ENCODE measurements at places on chromosomes 3 and 15.

DNA sequence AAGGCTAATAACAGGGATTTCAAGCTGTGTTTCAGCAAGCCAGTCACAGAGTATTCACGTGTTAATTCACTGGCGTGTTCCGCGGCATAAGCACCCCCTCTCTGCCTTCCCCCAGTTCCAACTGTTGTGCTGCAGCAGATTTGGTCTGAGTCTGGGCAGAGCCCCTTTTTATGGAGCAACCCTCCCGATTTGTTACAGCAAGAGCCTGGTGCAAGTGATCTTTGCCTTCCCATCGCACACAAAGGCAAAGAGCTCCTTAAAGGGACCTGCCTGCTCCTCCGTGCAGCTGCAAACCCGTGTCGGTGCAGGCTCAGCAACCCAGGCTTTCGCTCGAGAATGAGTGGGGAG, 170.5 kb downstream of the KCNAB1 start:
- no peak for DNase-seq

GRCh38 chr15:89936051-89936785, 23.5 kb upstream of the ARPIN start:
- no peak for DNase-seq

- no peak for DNase-seq
Observed at GRCh38 chr15:34001536-34001935, 33.2 kb downstream of the CHRM5 start.

DNA sequence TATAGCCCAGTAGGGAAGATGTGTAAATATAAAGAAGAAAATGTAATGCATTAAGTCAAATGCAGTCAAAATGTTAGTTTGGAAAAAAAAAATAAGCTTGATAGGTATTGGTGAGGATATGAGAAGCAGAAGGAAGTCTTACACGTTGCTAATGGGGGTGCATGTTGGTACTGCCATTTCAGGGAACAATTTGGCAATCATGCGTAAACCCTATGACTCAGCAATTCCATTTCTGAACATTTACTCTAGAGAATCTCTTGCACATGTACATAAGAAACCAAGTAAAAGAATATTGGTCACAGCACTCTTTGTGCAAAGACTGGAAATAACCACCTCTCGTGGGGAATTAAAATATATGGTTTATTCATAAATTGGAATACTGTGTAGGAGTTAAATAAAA, 35.5 kb upstream of the TIMP4 start:
- DNase-seq: no peak

DNA sequence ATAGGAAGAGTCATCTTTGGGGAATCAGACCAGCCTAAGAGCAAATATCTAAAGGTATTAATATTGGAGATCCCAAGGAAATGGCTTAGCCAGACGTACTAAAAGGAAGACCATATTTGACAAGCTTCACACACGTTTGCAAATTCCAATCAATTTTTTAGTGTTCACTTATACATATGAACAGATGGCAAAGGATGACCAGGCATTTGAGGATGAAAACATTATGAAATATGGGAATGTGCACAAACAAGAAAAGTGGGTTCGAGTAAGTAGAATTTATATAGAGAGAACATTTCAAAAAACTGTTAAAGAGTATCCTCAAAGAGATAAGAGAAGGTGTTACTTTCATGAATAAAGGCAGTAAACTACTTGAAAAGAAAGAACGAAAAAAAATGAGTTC, 25.9 kb upstream of the CRYBG3 start:
- DNase-seq: no peak

GRCh38 chr3:138078901-138079344, 36.5 kb downstream of the DZIP1L start:
- no peak for DNase-seq

GRCh38 chr3:101938262-101938847, 89.0 kb downstream of the NFKBIZ start:
- no peak for DNase-seq

DNA sequence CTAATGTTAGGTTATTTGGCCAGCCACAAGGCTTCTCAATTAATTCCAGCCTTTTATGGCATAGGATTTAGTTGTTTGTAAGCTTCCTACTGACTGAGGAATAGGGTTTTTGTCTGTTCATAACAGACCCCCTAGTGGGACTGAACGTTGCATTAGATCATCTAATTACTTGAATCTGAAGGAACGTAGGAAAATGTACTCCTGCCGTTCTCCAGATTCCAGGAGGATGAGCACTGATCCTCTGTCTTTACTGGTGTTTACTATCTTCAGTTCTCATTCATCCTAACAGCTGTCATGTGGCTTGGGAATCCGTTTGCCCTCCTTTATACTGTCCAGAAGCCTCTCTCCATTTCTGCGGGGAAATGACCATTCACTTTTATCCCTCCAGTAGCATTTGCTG, 52.7 kb downstream of the RAD54L2 start:
- DNase-seq: no peak

- DNase-seq: no peak
Observed at GRCh38 chr15:92949604-92950249, 49.6 kb downstream of the CHD2 start.

- DNase-seq: no peak
Observed at GRCh38 chr15:87394676-87395075, 861.9 kb downstream of the NTRK3 start.

DNA sequence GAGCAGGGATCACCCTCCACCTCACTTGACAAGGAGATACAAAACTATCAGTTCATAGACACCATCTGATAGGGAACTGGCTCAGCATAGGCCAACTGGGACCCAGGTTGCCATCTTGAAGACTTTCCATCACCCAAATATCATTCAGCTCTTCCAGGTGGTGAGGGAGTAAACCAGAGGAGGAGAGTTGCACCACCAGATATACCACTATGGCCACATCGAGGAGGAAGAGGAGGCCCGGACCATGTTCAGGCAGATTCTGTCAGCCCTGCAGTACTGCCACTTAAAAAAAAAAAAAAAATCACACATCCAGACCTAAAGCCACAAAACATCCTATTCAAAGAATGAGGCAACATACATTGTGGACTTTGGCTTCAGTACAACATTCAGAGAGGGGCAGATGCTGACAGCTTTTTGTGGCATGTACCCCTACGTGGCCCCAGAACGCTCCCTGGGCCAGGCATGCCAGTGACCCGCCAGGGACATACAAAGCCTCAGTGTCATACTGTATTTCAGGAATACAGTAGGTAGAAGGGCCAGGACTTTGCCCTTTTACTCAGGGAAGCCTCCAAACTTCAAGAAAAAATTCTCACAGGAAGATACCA, 18.4 kb upstream of the EMC3 start:
- DNase-seq: no peak

DNA sequence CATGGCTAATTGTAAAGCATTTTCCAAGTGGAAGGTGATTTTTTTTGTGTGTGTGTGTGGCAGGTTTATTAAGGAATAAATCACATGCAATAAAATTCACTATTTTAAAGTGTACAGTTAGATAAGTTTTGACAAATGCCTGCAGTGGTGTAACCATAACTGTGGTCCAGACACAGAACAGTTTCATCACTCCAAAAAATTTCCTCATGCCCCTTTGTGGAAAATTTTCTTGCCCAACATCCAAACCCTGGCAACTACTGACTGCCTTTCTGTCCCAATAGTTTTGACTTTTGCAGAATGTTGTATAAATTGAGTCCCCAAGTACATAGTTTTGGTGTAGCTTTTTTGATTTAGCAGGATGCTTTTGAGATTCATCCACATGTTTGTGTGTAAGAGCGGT, 135.1 kb upstream of the KLHL25 start:
- DNase-seq: no peak

DNA sequence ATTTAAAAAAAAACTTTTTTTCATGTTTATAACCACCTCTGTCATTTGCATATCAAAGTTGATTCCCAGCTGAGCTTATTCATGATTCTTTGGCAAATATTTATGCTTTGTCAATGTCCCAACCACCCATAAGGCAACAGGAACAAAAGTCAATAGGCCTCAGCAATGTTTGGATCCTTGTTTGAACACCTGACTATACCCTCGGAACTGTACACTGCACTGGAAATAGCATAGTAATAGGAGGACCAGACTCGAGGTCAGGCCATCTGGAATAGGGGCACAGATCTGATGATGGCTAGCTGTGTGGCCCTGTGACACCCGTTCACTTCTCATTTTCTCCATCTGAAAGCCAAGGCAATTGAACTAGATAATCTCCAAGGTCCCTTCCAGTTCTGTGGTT, 301.7 kb upstream of the ATP11B start:
- DNase-seq: no peak

Measured in left renal pelvis (tissue), 4 donors.